ENCODE measurements at places on chromosomes 3 and 15. TPM values are rescaled to one million over a fixed set of nuclear protein-coding genes. Genes with fewer than 3 reads are reported as not detected.

Gene GOLGA6L7
- total RNA-seq = not detected

Gene ACY1
- total RNA-seq = 53.1 TPM

Gene ATP10A
- total RNA-seq = 29.7 TPM

Gene MTFMT
- total RNA-seq = 22.6 TPM

Gene GOLGA8F
- total RNA-seq = 0.15 TPM

Gene ZNF197
- total RNA-seq = 33.1 TPM

Gene SYNPR
- not detected for total RNA-seq

Gene CTNNB1
- total RNA-seq = 829 TPM

Gene TGM5
- total RNA-seq = 0.25 TPM

Gene PTPRG
- total RNA-seq = 119 TPM

Gene IQCF5
- not detected for total RNA-seq

Gene CPNE9
- total RNA-seq = not detected

Gene SMCO1
- total RNA-seq = not detected

Gene SLC28A1
- not detected for total RNA-seq

Gene LAMB2
- 645 TPM for total RNA-seq

Gene OXTR
- 6.9 TPM for total RNA-seq

Gene FSD2
- total RNA-seq = 0.17 TPM

Gene SETD5
- total RNA-seq = 99.5 TPM

Gene MESP1
- 0.69 TPM for total RNA-seq

Gene HIGD2B
- 0.15 TPM for total RNA-seq

Gene ACTRT3
- 12.3 TPM for total RNA-seq

Gene ROBO2
- 1.1 TPM for total RNA-seq

Gene FBXO40
- not detected for total RNA-seq

Gene BCL2A1
- not detected for total RNA-seq

Gene OR5K2
- total RNA-seq = not detected

Gene GABRR3
- not detected for total RNA-seq

Gene ZNF502
- 7.2 TPM for total RNA-seq

Gene ALG1L2
- total RNA-seq = not detected

Gene GOLGA6B
- total RNA-seq = not detected

Gene KNL1
- 0.80 TPM for total RNA-seq

Gene LRRC34
- 8.0 TPM for total RNA-seq

Gene PPP1R14D
- not detected for total RNA-seq

Gene NANOGP8
- total RNA-seq = not detected

Gene RNF111
- total RNA-seq = 11.3 TPM

Gene SLC24A5
- total RNA-seq = not detected

Gene GOLGA8M
- not detected for total RNA-seq

Gene CYP1A2
- total RNA-seq = not detected

Gene SLC22A13
- total RNA-seq = not detected

Gene CRABP1
- not detected for total RNA-seq

Gene CPLX3
- total RNA-seq = not detected

Gene LRIG1
- 12.7 TPM for total RNA-seq

Gene PTX3
- 12.5 TPM for total RNA-seq

Gene GP9
- not detected for total RNA-seq

Gene ALAS1
- 48.3 TPM for total RNA-seq

Gene MAPKAPK3
- 51.7 TPM for total RNA-seq

Gene ZNF80
- not detected for total RNA-seq

Gene ALDH1L1
- total RNA-seq = 2.4 TPM

Gene CLDND1
- total RNA-seq = 160 TPM

Gene STIMATE
- total RNA-seq = 12.1 TPM

Gene HCLS1
- total RNA-seq = 0.20 TPM

Gene CHAC1
- total RNA-seq = 10.8 TPM

Gene ECE2
- total RNA-seq = not detected

Gene MBD4
- total RNA-seq = 34.7 TPM

Gene GPD1L
- 14.2 TPM for total RNA-seq

Gene SCAPER
- total RNA-seq = 11.7 TPM

Gene TRMT10C
- 61.0 TPM for total RNA-seq

Gene ZFYVE19
- total RNA-seq = 24.5 TPM

Gene HESX1
- not detected for total RNA-seq

Gene KCNAB1
- total RNA-seq = not detected

Gene LEKR1
- 1.4 TPM for total RNA-seq
